ENCODE measurements at places on chromosomes 5 and 9.

DNA sequence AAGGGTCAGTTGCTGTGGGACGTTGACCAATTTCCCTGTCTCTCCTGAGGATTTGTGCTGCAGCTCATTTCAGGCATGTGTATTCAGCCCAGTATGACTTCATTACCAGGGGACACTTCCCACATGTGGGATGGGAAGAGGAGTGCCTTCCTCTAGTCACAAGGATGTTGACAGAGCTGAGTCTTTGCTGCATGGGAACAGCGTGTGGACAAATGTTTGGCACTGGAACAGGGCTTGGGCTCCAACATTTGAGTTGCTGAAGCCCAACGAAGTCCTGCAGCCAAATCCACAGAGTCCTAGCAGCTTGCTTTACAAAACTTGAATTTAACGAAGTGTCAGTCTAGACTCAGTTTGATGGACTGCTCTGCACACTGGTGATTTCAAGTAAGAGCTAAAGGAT, 283.2 kb downstream of the SH3GL2 start:
- no peak for DNase-seq

DNA sequence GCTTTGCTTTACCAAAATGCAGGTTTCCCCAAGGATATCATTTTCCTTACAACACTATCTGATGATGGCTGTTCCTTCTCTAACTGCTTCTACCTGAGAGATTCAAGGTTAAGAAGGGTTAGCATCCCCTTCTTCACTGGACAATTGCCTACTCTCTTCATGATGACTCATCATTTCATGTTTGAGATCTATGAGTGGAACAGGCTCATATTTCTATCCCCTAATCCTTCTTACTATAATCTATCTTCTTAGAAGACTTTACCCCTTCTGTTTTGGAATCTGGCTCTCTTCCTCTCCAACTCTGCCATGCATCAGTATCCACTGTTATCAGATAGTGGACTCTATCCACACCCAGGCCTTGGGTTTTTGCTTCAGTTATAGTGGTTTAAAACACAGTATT, 54.3 kb downstream of the NR3C1 start:
- DNase-seq, result peak; percentile 43

DNA sequence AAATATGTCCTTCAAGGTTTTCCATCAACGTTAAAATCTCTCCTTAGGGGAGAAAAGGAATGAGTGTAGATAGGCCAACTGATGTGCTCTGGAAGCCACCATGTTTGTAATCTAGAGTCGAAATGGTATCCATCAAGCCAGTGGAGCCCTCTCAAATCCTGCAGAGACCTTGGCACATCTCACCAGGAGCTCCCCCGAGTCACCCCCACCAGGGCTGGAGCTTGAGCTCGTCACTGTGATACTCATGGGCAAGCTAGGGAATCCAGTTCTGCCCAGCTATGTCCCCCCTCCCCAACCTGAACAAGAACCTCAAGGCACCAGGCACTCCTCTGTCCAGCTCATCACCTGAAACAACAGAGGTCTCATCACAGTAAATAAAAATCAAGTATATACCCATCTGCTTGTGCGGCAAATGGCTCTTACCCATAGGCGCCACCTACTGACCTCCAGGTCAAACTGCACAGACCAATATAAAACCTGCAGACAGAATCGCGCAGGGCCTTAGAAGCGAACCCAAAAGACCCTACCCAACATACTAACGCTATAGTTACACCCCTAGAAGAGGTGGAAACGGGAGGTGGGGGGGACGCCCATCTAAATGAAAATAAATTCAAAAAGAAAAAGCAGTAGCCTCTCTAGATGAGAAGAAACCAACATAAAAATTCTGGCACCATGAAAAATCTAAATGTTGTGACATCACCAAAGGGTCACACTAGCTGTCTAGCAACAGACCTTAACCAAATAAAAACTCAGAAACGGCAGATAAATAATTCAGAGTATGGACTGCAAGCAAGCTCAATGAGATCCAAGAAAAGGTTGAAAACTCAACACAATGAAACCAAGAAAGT, 75.0 kb downstream of the TTC39B start:
- no peak for DNase-seq

- DNase-seq, result no peak
These were observed 191.2 kb downstream of the PIK3R1 start for GRCh38 chr5:68406767-68407241.

- DNase-seq, result no peak
These were observed 126.1 kb upstream of the PITX1 start for GRCh38 chr5:135160036-135160675.

DNA sequence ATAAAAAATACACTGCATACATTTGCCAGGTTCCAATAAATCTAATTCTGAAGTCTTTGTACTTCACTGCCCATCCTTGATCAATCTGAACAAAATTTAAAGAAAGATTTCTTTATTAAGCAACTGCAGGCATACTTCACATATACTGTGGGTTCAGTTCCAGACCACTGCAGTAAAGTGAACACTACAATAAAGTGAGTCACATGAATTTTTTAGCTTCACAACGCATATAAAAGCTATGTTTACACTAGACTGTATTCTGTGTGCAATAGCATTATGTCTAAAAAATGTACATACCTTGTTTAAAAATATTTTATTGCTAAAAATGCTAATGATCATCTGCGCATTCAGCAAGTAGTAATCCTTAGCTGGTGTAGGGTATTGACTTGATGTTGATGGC, 52.1 kb downstream of the SSBP2 start:
- DNase-seq, result no peak

GRCh38 chr5:64301566-64301965, 135.9 kb downstream of the RNF180 start:
- peak; percentile 66 for DNase-seq

DNA sequence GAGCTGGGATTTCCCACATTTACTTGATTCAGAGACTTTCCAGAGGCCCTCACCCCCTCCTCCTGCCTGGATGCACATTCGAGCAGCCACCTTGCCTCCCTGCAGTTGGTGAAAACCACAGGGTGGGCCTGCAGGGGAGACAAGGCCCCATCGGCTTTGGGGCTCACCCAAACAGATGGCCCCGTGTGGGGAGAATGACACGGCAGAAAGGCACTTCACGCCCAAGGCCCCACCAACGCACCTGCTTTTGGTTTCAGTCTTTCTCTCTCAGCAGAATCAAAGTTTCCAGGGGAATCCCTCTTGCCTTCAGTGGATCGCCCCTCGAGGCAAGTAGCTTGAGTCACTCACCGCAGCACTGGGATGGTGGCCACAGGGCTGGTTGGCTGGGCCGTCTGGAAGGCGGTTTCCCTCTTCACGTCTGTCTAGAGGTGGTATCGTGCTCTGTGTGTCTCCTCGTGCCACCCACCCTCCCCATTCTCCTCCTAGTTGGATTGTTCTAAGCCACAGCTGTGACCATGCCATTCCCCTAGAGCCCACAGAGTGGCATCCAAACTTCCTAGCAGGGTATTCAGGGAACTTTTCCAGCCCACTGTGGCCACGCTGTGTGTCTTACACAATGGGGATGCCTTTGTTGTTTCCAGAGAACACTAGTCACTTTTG, 31.8 kb downstream of the SEC61B start:
- DNase-seq, result no peak

DNA sequence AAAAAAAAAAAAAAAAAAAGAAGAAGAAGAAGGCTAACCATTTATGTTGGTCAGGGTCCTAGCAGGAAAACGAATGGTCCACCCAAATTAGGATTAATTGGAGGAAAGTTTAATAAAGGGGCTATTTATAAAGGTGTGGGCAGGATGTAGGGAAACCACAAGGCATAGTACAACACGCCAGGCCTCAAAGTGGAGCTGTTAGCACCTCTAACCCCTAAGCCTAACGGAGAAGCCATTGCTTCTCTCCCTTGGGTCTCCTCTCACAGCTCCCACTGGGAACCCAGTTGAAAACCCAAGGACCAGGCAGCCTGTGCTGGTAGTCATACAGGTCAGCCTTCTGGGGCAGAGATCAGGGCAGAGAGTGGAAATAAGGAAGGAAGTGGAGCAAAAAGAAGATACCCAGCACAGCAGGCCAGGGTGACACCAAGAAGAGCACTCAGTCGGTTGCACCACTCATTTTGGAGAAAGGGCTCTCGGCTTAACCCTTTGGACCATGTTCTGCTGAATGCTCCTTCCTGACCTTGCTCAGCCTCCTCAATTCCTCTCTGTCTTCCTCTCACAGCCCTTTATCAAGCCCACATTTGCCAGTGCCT, 8.8 kb upstream of the GLIPR2 start:
- no peak for DNase-seq

- DNase-seq, result peak; percentile 4
These were observed 244.6 kb upstream of the ATP10B start for GRCh38 chr5:161096581-161096980.

GRCh38 chr9:91946653-91947488, 3.2 kb downstream of the ROR2 start:
- no peak for DNase-seq

- DNase-seq, result no peak
These were observed 39.6 kb upstream of the ELL2 start for GRCh38 chr5:96001262-96001661.

GRCh38 chr5:76451031-76451701, 48.1 kb downstream of the IQGAP2 start:
- DNase-seq, result no peak

GRCh38 chr9:35353731-35354365, 136.1 kb upstream of the RUSC2 start:
- DNase-seq, result no peak

GRCh38 chr9:88555268-88555980, 20.4 kb downstream of the NXNL2 start:
- DNase-seq, result no peak

DNA sequence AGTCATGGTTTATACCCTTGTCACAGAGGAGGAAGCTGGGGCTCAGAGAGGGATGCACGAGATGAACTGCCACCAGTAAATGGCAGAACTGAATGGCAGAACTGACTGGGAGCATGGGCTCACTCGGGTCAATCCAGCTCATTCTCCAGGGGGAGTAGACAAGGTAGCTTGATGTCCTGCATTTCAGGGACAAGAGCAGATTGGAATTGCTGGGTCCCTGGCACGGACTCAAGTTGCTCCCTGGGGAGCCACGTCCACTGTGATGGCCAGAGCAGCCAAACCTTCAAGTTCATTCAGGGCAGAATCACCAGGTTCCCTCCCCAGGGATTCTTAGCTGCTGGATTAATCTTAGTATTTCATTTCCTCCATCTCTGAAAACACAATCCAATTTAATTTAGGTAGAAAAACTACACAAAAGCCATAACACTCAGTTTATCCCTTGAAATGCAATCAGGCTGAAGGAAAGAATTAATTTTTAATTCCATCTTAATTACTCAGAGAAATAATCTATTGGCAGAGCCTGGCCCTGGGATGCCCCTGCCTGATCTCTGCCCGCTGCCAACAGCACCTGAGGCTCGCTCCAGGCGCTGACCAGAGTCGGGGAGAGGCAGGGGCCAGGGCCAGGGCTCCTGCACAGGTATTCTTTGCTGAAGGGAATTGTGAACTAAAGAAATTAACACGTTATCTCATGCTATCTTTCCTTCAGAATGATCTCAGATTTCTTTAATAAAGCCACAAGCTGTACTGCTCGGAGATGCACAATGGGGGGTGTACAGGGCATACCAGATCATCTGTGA, 42.0 kb upstream of the UNC5A start:
- no peak for DNase-seq

- DNase-seq, result peak; percentile 97
These were observed 88.0 kb upstream of the ANKH start for GRCh38 chr5:14959399-14960119.

DNA sequence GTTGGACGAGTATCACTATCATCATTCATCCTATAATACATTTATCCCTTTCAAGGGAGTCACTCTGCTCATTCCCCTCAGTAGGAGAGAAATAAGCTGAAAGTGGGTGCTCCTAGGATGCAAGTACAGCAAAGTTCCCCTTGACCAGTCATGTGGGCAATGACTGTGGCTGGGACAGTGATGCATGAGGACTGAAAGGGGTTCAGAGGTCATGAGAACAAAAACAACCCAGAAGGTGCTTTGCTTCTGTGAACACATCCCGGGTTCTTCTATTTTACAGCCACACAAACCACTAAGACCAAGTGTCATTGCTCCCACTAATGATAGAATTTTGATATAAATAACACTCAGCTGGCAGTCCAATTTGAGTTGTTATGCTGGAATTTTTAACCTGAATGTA, 177.8 kb upstream of the ADCY2 start:
- DNase-seq, result no peak

DNA sequence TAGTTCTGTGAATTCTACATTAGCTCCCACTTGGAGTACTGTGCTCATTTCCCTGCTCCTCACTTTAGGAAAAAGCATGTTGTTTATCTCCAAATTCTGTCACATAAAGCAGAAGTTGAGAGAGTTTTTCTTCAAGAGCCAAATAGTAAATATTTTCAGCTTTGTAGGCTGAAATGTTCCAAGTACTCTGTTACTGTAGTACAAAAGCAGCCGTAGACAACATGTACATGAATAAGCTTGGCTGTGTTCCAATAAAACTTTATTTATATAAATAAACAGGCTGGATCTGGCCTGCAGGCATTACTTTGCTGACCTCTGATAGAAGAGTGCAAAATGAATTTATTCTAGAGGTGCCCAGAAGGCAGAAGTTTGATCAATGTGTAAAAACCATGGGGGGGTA, 73.0 kb upstream of the AGXT2 start:
- DNase-seq, result no peak

DNA sequence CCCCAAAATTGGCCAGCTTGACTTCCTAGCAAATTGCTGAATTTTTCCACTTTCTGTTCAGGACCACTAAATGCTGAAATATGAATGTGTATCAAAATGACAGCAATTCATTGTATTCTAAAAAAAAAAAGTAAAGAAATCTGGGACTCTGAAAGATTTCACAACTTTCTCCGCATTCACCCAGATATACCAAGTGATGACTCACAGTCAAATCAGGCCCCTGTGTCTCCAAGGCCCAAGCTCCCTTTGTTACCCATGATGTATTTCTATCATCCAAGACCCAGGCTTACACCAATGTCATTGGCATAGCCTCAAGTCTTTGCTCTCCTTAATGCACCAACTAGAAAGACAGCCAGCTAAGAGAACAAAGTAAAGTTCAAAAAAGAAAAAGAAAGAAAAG, 493.9 kb downstream of the NTRK2 start:
- peak; percentile 35 for DNase-seq

DNA sequence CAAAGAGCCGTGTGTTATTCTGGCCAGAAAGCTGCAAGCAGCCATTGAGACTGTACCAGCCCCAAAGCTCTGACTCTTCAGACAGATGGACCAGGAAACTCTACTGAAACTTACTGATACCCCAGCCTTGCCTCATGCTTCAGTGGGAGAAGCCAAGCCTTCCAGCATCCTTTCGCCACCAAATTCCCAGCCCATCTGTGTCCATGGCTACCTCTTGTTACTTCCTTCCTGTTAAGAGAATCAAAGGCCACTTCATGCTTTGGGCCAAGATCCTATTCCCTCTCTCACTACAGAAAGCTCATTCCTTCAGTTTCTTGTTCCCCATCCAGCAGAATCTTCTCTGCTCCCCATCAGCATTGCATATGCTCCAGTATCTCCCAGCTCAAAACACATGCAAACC, 46.9 kb upstream of the FREM1 start:
- DNase-seq, result no peak

- DNase-seq, result peak; percentile 63
These were observed 70.4 kb upstream of the CTSV start for GRCh38 chr9:97109194-97109811.

All from bronchial epithelial cell (primary cell).